ENCODE measurements at places on chromosomes 4 and X.

DNA sequence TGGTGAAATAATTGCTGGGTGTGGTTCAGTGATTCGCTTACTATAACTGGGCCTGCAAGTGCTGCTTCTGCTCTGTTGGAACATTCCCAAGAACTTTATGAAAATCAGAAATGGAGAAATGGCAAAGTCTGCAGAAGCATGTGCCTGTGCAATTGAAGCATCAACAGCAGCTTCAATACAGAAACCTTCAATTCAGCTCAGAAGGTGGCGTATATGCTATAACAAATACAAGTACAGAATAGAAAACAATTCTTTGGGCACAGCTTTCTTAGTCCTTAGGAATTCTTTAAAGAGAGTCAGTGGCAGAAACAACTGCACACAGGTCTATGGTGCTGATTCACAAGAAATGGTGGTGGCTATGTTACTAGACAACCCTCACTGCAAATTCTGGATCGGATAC, 18.0 kb upstream of the PDHA2 start:
- no peak for DNase-seq

GRCh38 chr4:57190601-57191481, 80.7 kb upstream of the IGFBP7 start:
- DNase-seq = no peak

GRCh38 chr4:184510401-184510800, 36.1 kb upstream of the IRF2 start:
- DNase-seq = no peak

- no peak for DNase-seq
These were observed 184.9 kb upstream of the AADAT start for GRCh38 chr4:170274616-170275015.

GRCh38 chr4:124085561-124086180, 626.9 kb downstream of the ANKRD50 start:
- DNase-seq = no peak

- no peak for DNase-seq
These were observed 339.3 kb downstream of the MID1IP1 start for GRCh38 chrX:39140581-39140980.

All from KG1 (cell line).